ENCODE measurements at places on chromosomes 16 and 17.

DNA sequence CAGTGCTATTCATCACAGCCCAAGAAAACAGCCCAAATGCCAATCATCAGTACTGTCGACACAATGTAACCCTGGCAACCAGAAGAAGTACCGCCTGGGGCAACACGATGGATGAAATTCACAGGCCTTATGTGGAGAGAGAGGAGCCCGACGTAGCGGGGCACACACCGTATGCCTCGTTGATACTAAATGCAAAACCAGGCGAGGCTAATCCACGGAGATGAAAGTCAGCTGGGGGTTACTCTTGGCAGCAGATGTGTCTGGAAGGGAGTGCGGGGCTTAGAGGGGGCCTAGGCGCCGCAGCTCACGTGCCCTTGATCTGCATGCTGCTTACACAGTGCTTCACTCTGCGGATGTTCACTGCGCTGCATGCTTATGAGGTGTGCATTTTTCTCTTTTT lies 29.8 kb downstream of the ITGAE start:
- DNase-seq = no peak

- no peak for DNase-seq
Observed at GRCh38 chr17:38898812-38899348, 26.5 kb upstream of the LASP1NB start.

- no peak for DNase-seq
Observed at GRCh38 chr16:70729292-70729691, 43.4 kb upstream of the MTSS2 start.

DNA sequence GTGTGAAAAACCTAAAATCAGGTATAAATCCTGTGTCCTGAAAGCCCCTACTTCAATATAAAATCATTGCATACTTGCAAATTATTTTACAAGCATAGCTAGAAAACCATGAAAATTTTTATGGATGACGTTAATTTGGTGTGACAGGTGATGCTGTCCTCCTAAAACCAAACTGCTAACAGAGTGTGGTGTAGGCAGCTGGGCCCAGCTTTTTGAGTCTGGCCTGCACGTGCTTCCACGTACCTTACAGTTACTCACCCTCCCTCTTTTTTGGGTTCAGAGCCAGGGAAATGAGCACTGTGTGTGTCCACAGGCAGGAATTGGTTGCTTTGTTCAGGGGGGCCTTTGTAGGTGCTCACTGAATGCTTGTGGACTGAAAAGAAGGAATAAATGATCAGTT lies 36.4 kb downstream of the CLEC16A start:
- no peak for DNase-seq

- peak; percentile 34 for DNase-seq
Observed at GRCh38 chr16:9092282-9092977, 986 bp downstream of the HAPSTR1 start.

DNA sequence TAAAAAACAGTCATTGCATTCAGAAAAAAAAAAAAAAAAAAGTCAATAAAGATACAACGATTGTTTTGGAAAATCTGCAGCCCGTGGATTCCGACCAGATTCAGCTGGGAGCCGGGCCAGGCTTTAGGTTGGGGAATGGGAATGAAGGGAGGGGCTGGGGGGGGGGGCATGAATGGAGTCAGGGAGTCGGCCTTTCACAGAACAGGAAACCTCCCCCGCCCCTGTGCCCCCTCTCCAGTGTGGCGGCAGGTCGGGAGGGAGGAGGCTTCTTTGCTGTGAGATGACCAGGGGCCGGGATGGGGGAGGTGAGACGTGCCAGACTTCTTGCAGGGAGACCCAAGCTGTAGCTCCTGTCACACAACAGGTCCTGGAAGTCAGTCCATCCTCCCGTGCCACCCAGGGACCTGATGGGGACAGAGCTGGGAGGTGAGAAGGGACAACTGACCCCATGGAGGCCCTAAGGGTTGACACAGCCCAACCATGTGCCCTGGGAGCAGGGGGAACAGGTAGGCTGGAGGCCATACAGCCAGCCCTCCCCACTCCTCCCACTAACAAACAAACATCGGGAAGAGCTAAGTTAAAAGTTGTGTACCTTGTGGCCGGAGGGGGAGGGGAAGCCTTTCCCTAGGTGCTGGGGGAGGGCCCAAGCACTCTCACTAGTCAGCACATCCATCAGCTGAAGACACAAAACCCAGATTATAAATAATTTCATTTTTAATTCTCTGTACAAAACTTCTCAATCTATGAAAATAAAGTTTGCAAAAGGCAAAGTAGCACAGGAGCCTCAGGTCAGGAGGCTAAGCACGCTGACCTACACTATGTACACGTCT lies 25.2 kb downstream of the SREBF1 start:
- DNase-seq = peak; percentile 42

DNA sequence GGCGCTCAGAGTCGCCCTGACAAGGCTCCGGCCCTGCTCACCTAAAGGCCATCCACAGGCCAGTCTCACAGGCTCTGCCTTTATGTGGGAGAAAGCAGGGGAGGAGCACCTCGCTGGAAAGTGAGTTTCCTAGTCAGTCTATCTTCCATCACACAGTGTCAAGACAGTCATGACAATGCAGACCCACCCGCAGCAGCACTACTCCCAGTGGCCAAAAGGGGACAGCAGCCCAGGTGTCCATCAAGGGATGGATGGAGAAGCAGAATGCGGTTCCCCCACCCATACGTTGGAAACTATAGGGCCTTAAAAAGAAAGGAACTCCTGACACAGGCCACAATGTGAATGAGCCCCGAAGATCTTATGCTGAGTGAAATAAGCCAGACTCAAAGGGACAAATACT lies 226.8 kb downstream of the ENGASE start:
- DNase-seq = no peak

GRCh38 chr16:85480727-85481101 lies 132.4 kb upstream of the GSE1 start:
- no peak for DNase-seq

GRCh38 chr16:85998868-85999729 lies 100.1 kb downstream of the IRF8 start:
- no peak for DNase-seq

GRCh38 chr17:50169121-50169764 lies 3.4 kb downstream of the SGCA start:
- DNase-seq = peak; percentile 63

GRCh38 chr16:50679266-50679665 lies 1.8 kb downstream of the SNX20 start:
- no peak for DNase-seq

GRCh38 chr17:1078831-1079561 lies 82.1 kb downstream of the TIMM22 start:
- DNase-seq = no peak

- no peak for DNase-seq
Observed at GRCh38 chr17:14310101-14310500, 9.2 kb downstream of the HS3ST3B1 start.

DNA sequence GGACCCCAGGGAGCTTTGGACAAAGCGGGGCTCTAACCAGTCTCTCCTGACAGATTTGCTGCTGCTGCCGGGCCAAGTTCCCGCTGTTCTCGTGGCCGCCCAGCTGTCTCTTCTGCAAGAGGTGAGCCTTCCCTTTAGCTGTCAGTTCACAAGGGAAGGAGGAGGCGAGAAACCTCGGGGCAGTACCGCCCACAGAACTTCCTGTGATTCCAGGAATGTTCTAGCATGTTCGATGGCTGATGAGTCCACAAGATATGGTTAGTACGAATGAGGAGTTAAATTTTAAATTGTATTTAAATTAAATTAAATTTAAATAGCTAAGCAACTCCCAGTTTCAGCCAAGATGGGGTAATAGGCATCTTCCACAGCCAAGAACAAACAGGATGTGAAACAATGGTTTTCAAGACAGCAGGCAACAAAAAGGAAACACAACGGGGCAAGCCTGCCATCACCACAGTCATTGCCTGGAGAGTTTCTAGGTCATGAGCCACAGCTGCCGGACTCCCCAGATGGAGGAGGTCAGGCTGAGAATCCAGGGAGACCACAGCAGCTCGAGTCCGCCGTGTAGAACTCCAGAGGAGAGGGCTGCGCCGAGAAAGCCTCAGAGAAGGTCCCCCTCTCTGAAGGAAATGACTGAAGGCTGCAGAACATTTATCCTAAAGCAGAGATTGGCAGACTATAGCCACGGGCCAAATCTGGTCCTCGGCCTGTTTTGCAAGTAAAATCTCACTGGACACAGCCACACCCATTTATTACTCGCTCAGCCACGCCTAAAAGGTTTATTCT lies 9.5 kb upstream of the TCF25 start:
- DNase-seq = no peak

DNA sequence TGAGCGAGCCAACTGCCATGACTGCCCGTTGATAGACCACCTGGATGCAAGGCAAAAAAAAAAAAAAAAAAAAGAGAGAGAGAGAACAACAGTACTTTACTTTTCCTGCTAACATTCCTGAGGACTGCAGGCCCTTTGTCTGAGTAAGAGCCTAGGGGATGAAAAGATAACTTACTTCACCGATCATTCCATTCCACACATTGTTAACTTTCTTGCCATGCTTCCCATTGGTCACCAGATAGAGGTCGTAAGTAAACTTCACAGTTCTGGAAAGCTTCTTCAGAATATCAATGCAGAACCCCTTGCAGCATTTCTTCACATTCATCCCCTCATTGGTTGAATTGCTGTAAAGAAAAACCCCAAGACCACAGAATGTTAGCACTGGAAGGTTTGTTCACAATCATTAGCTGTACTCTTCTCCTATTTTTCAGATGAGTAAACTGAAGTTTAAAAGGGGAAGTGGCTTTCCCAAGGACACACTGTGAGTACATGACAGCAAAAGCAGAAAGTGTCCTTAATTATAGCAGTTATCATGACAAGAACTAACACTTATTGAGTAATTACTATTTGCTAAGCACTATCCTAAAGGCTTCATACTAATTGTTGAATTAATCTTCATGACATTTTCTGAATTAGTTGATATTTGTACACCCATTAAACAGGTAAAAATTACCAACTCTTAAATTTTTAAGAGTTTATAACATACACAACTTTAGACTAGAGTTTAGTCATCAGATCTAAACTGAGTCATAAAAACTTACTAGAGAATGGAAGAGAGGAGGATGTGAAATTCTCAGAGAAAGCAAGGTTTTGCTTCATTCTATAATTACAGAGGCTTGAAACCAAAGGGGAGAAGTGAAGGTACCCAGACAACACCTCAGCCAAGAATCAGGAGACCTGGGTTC lies 341.2 kb downstream of the GRIN2A start:
- DNase-seq = no peak

- no peak for DNase-seq
Observed at GRCh38 chr17:74408815-74409214, 23.1 kb upstream of the GPRC5C start.

- DNase-seq = no peak
Observed at GRCh38 chr16:51180719-51181502, 29.8 kb upstream of the SALL1 start.

GRCh38 chr16:21224800-21225199 lies 8.7 kb upstream of the ANKS4B start:
- DNase-seq = no peak

DNA sequence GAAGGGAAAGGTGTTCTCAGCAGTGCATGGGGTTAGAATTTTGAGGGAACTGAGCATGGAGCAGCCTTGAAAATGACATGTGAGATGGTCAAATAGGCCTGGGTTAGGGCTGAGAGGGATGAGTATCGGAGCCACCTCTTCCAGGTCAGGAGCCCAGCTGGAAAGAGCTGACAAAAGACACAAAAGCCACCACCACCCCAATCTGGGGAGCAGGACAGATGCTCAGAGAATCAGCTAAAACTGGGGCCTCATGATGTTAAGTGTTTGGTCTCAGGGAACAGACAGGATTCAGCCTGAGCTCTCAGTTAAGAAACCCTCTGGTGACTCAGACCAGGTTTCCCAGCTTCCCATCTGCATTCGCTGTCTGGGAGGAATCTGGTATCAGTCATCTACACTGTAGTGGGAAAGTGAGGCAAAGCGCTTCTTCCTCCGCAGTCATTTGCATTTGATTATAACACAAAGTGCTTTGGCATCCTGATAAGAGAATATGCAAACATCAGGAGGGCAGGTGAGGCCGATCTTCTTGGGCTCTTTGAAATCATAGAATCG lies 2.6 kb downstream of the WNT9B start:
- no peak for DNase-seq

DNA sequence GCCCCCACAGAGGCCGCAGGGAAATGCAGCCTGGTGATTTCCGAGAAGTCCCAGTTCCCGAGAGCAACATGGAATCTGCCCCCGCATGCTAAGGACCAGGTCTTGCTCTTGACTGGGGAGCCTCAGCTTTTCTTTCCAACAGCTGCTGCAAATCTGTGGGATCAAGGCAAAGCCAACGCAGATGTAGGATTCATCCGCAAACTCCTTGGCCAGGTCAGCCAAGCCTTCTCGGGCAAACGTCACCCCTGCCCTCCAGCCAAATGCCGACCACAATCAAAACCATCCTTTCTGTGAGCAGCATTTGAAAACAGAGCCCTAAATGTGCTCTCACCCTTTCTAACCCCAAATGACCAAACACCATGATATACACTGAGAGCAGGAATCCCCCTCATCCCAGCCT lies 54.0 kb downstream of the MRM3 start:
- peak; percentile 34 for DNase-seq

- no peak for DNase-seq
Observed at GRCh38 chr16:89084411-89084810, 9.2 kb upstream of the ACSF3 start.

DNA sequence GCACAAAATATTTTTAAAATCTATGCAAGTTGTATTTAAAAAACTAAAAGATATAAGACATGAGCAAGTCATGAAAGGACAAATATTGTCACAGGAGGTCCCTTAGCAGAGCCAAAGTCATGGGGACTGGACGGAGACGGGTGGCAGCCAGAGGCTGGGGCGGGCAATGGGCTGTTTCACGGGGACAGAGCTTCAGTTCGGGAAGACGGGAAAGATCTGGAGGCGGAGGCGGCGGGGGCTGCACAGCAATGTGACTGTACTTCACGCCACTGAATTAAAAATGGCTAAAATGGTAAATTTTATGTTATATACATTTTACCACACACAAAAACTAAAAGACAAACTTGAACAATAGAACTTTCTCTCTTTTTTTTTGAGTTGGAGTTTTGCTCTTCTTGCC lies 60.0 kb upstream of the METRNL start:
- no peak for DNase-seq

DNA sequence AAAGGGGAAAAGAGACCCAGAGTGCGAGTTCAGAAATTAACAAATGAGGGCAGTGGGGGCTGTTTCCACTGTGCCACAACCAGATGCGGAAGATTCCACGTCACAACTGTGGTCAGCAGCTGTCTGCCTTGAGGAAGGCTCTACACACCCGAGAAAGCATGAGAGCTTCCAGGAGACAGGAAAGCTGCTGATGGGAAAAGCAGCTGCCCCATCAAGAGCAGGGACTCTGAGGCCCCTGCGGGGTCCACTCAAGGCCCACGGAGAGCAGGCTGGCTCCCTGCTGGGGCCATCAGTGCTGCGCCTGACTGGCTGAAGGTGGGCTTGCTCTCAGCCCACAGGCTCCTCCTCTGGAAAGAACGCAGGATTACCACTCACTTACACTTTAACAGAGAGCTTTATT lies 14.8 kb upstream of the TRAP1 start:
- DNase-seq = no peak

GRCh38 chr16:89359264-89360147 lies 130.9 kb downstream of the ANKRD11 start:
- DNase-seq = no peak

DNA sequence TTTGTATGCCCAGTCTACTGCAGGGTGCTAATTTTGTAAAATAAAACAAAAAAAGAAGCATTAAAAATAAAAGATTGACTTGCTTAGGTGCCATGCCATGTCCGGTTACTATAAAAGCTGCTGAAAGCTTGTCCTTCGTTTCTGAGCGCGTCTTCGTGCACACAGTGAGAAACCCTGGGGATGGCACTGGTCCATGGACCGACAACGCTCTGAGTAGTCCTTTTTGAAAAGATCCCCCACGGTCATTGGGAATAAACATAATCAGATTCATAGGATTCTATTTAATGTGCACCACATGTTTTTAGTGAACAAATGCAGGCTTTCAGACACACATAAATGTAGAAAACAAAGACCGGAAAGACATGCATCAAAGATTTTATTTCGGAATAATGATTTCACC lies 146.3 kb downstream of the XYLT1 start:
- no peak for DNase-seq

All from uterus (tissue), 4 donors.